Lung (tissue), 17 donors: ENCODE measurements at places on chromosomes 11 and 22. TPM values are rescaled to one million over a fixed set of nuclear protein-coding genes. Genes with fewer than 3 reads are reported as not detected.

GRCh38 chr22:43151251-43152002 lies at the start of gene TSPO:
TSPO (plus strand) TSS chr22:43151559; CDS start chr22:43159239, 7,680 bp downstream.
- DNase-seq = peak; percentile 70

LRRC74B gene
- total RNA-seq = 9.0 TPM

TRPT1 gene
- total RNA-seq = 18.3 TPM

MS4A2 gene
- 0.57 TPM for total RNA-seq

DNA sequence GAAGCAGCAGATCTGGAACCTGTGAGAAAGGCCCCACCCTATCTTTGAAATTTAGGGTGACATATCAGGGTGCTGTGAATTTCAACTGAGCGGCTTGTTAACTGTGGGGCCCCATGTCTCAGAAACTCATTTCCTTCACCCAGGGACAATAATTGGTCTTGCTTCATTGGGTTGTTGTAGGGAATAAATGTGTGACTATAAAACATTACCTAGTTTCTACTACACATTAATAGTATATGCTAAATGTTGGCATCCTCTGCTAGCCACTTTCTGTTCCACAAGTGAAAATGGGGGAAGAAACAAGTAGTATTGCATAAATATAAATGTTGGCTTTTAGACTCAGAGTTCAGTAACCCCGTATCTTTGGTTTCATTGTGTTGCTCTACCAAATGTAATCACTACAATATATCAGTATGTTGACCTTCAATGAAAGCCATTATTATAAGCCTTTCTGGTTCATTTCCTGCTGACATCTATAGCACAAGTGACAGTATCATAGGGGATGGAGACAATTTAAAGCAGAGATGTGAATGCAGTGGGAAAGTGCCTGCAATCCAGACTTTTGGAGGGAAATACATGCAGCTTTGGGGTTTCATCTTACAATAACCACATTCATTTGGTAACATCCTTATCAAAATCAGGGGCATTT lies 905.5 kb upstream of the RAG2 start:
- DNase-seq = no peak

- no peak for DNase-seq
Measured at GRCh38 chr11:8023831-8024555, 36.9 kb downstream of the EIF3F start.

HOATZ gene
- 32.6 TPM for total RNA-seq

DNA sequence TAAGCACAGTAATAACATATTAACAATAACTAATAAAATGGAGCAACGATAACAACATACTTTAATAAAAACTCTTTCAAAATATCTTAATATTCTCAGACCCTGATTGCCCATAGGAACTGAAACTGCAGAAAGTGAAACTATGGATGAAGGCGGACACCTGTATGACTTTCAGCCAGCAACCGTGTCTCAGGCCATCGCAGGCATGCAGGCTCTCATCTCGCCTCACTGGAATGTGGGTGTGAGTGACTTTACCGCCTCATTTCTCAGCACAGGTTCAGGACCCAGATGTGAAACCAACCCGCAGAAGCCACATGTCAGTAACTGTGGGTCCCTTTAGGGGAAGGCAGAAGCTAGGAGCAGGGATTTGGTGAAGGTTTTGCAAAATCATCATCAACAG lies 539.1 kb downstream of the FAM181B start:
- DNase-seq = no peak

CASP5 gene
- total RNA-seq = 2.1 TPM

GRCh38 chr22:32964411-32965057 lies 93.6 kb downstream of the SYN3 start:
- DNase-seq = no peak

GAL gene
- 0.61 TPM for total RNA-seq

MFRP gene
- total RNA-seq = not detected

SLC29A2 gene
- total RNA-seq = 6.5 TPM

GRCh38 chr11:131408025-131408640 lies 37.7 kb downstream of the NTM start:
- DNase-seq = peak; percentile 18

DNA sequence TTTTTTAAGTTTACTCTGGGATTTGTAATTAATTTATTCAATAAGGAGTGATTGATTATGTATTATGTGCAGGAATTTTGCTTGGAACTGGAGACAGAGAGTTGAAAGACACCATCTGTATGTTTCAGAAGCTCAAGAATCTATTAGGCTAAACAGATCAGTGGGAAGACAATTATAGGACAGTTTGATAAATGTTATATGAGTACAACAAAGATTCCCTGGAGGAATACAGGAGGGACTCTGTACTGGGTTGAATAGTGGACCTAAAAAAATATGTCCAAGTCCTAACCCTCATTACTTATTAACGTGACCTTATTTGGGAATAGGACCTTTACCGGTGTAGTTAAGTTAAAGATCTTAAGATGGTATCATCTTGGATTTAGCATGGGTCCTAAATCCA lies 681.2 kb downstream of the NELL1 start:
- no peak for DNase-seq

GRCh38 chr22:22201185-22201929 lies 43.2 kb upstream of the VPREB1 start:
- DNase-seq = peak; percentile 44

DNA sequence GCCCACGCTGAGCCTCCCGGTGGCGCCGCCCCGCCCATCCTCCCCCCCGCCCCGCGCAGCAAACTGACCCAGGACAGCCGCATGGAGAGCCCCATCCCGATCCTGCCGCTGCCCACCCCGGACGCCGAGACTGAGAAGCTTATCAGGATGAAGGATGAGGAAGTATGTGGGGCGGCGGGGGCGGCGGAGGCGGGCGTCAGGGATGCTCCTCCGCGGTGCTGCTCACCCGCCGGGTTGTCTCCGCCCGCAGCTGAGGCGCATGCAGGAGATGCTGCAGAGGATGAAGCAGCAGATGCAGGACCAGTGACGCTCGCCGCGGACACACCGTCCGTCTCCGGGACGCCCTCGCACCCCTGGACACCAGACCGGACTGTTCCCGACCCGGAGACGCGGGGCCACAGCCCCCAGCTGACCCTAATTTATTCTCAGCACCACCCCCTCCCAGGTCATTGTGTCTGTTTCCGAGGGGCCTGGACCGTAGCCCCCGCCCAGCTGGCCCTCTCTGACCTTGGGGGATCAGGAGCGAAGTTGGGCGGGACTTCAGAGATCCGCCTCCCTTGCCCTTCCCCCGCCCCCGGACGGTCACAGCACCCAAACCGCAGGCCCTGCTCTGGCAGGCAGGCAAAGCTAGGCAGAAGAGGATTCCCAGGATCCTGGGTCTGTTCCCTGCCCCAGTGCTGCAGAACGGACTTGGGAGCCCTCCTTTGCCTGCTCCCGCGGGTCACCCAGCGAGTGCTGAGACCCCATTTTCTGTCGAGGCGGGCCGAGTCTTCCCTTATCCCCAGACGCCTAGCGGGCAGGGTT lies 959 bp upstream of the GP1BB start:
- DNase-seq = no peak

DNA sequence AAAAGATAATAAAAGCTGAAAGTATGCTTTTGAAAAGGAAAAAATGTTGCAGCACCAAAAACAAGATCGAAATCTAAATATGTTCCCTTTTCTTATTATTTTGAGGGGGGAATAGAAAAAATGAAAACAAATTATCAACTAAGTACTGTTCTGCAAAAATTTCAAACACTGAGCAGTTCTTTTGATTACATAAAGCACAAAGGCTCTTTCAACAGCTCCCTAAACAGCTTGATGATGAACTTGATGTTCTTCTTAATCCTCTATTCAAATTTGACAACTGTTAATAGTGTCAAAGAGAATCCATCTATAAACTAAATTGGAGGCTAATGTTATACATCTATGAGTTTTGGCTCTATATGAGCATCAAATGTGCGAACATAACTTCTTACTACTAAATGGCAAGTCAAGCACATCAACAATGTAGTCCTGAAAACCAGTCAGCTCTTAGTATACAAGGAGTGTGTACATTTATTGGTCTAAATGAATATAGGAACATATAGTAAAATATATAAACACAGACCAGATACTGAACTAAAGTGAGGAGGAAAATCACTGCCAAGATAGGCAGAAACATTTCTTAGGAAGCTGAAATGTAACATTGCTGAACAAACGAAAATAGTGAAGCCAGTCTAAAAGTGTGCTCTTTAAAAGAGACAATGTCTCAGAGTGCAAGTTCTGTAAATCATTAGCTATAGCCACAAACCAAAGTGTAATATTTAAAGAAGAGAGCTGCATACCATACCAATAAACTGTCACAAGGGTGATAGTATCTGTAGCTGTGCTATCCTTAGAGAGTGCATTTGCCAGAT lies 94.3 kb downstream of the SOX6 start:
- DNase-seq = no peak

DNA sequence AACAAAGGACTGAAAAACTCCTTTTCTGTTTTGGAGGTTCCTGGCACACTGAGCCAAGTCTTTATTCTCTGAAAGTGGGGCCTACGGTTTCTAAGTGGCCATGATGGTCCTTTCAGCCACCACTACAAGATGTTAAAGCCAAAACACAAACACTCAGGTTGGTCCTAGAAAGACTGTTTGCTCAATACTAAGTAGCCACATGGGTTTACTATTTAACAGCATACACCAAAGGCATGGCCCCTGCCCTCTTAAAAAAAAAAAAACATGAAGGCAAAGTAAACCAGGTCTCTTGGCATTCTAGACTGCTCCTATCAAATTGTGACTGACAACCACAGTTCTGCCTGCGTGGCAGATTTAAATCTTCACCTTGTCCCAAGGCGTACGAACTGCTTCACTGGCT lies 123.6 kb upstream of the BID start:
- DNase-seq = peak; percentile 76

GRCh38 chr11:95531116-95531515 lies 258.5 kb downstream of the FAM76B start:
- DNase-seq = no peak

- DNase-seq = no peak
Measured at GRCh38 chr11:1088927-1089737, 14.5 kb downstream of the MUC2 start.

- no peak for DNase-seq
Measured at GRCh38 chr22:32573991-32574390, 99.4 kb downstream of the FBXO7 start.

GRCh38 chr11:44817207-44817949 lies 90.6 kb downstream of the TSPAN18 start:
- DNase-seq = no peak

DNA sequence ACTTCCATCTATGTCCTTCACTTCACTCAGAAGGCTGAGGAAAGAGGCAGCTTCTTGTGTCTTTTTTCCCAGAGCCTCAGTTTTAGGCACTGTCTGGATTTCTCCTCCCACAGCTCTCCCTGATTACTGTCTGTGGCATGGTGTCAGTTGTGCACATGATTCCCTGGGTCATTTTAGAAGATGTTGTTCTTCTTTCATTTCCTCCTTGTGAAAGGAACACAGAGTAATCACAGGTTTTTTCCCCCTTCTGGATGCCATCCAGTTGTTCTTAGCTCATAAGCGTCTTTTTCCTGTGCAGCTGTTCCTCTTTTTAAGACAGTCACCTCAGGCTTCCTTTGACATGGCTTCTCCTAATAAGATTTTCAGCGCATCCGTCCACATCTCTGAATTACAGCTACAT lies 212.2 kb downstream of the FAM181B start:
- no peak for DNase-seq

- DNase-seq = peak; percentile 74
Measured at GRCh38 chr22:17925431-17925841, 98.9 kb downstream of the MICAL3 start.

APOA4 gene
- total RNA-seq = not detected

RBM4 gene
- 102 TPM for total RNA-seq

DNA sequence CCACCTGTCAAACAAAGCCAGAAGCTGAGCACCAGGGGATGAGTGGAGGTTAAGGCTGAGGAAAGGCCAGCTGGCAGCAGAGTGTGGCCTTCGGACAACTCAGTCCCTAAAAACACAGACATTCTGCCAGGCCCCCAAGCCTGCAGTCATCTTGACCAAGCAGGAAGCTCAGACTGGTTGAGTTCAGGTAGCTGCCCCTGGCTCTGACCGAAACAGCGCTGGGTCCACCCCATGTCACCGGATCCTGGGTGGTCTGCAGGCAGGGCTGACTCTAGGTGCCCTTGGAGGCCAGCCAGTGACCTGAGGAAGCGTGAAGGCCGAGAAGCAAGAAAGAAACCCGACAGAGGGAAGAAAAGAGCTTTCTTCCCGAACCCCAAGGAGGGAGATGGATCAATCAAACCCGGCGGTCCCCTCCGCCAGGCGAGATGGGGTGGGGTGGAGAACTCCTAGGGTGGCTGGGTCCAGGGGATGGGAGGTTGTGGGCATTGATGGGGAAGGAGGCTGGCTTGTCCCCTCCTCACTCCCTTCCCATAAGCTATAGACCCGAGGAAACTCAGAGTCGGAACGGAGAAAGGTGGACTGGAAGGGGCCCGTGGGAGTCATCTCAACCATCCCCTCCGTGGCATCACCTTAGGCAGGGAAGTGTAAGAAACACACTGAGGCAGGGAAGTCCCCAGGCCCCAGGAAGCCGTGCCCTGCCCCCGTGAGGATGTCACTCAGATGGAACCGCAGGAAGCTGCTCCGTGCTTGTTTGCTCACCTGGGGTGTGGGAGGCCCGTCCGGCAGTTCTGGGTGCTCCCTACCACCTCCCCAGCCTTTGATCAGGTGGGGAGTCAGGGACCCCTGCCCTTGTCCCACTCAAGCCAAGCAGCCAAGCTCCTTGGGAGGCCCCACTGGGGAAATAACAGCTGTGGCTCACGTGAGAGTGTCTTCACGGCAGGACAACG lies 11.7 kb downstream of the CXCR5 start:
- DNase-seq = no peak

GRCh38 chr22:27185760-27186302 lies 528.4 kb downstream of the MIAT start:
- DNase-seq = no peak

DNA sequence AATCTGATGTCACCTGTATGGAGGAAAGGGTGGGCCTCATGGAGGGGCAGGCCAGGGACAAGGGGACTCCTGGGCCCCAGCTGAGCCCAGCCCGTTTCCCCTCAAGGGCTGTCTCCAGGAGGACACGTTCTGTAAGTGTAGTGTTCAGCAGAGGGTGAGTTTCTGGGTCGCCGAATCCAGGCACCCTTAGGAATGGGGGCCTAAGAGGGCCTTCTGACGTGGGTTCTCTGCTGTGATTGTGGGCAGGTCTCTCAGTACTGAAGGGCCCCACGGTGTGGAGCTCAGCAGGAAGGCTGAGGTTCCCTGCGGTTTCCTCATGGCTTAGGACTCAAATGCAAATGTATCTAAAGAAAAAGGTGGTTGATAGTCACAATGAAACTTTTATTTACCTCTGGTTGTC lies 6.5 kb downstream of the PTDSS2 start:
- no peak for DNase-seq

DNA sequence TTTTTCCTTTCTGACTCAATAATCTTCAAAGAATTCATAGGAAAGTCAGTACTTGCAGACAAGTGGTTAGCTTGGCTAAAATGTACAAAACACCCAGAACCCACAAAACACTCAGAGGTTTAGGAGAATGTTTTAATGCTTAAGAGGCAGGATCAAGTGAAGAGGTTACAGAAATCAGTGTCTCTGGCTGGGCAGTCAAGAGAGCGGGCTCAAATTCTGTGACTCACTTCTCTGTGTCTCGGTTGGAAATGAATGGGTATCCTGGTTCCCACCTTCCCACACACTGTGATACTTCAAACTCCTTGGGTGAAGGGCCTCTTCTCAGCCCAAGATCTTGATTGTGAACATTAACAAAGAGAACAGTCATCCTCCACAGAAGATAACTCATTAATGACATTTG lies 3.8 kb downstream of the MPEG1 start:
- DNase-seq = no peak

VSIG10L2 gene
- total RNA-seq = 0.18 TPM
